Activated T-helper 9 cell treated with anti-CD3 and anti-CD28 coated beads, Interleukin-2, amount 50 U/mL, for 16 hours (primary cell): ENCODE measurements at places on chromosomes 11 and 22.

- no peak for DNase-seq
Measured at GRCh38 chr11:97279341-97279740, 889.5 kb downstream of the JRKL start.

GRCh38 chr22:40043081-40043480, 48.3 kb downstream of the FAM83F start:
- no peak for DNase-seq

- no peak for DNase-seq
Measured at GRCh38 chr11:129013737-129014475, 71.2 kb upstream of the TP53AIP1 start.

- DNase-seq, result no peak
Measured at GRCh38 chr22:39266398-39267030, 21.7 kb upstream of the PDGFB start.

- DNase-seq, result no peak
Measured at GRCh38 chr22:41968601-41969000, 642 bp upstream of the SEPTIN3 start.

- DNase-seq, result no peak
Measured at GRCh38 chr22:49735411-49735900, 92.2 kb downstream of the BRD1 start.
